ENCODE measurements at places on chromosomes 13 and 19. TPM values are rescaled to one million over a fixed set of nuclear protein-coding genes. Genes with fewer than 3 reads are reported as not detected.

Gene CERS1
- 7.2 TPM for total RNA-seq

Gene GRK1
- total RNA-seq, result not detected

Gene ZNF296
- 11.8 TPM for total RNA-seq

Gene RASGRP4
- total RNA-seq, result not detected

Gene DHDH
- 1.5 TPM for total RNA-seq

Gene CXCL17
- not detected for total RNA-seq

Gene CLEC17A
- total RNA-seq, result not detected

Gene ZNF626
- not detected for total RNA-seq

Gene LPAR2
- 2.0 TPM for total RNA-seq

Gene BCL2L12
- 64.2 TPM for total RNA-seq

Gene PRODH2
- total RNA-seq, result 0.38 TPM

Gene PRTN3
- not detected for total RNA-seq

Gene ZNF229
- 3.2 TPM for total RNA-seq

Gene CFAP97D2
- not detected for total RNA-seq

Gene SPC24
- 16.2 TPM for total RNA-seq

Gene ZNF230
- 3.2 TPM for total RNA-seq

Gene EXOC3L2
- total RNA-seq, result 1.0 TPM

Gene FGF9
- not detected for total RNA-seq

Gene TSSK6
- 1.6 TPM for total RNA-seq

Gene ZNF208
- total RNA-seq, result not detected

Gene MEIS3
- total RNA-seq, result 31.2 TPM

Gene WASF3
- 0.05 TPM for total RNA-seq

Gene SIGLECL1
- total RNA-seq, result not detected

Gene ZSCAN4
- total RNA-seq, result not detected

Gene KCTD15
- total RNA-seq, result 56.0 TPM

Gene ZNF599
- total RNA-seq, result 2.7 TPM

Gene ATXN8OS
- not detected for total RNA-seq
